ENCODE measurements at places on chromosomes 3 and 15.

DNA sequence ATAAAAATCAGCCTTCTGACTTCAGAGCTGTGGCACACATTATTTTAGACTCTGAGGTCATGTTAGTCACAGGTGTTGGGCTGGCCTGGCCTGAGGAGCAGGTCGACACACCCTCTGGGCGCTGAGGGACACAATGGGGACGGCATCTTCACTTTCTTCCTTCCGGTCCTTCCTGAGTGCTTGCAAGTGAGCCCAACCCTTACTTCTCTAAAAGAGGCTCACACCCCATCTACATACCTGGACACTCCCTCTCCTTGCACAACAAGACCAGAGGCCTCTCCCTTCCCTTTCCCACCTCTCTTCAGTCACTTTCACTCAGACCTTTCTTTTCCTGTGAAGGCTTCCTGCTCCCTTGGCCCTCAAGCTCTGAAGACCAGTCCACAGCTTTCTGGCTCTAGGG, 85.4 kb downstream of the XXYLT1 start:
- DNase-seq, result no peak

DNA sequence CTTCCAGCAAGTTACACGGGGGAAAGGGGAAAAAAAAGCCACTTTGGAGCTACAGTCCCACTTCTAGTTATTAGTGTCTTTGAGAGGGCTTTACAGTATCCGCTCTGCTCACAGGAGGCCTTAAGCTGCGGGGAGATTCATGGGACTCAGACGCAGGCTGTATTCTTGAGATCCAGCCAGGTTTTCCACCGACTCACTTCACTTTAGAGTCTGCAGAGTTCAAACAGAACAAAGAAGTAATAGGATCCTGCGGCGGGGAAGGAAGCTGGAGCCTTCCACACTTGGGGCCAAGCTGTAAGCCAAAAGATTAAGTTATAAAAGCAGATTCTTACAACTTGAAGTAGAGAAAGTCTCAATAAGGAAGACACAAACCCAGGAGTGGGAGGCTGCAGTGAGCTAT, 60.2 kb upstream of the FAM174B start:
- DNase-seq, result no peak

DNA sequence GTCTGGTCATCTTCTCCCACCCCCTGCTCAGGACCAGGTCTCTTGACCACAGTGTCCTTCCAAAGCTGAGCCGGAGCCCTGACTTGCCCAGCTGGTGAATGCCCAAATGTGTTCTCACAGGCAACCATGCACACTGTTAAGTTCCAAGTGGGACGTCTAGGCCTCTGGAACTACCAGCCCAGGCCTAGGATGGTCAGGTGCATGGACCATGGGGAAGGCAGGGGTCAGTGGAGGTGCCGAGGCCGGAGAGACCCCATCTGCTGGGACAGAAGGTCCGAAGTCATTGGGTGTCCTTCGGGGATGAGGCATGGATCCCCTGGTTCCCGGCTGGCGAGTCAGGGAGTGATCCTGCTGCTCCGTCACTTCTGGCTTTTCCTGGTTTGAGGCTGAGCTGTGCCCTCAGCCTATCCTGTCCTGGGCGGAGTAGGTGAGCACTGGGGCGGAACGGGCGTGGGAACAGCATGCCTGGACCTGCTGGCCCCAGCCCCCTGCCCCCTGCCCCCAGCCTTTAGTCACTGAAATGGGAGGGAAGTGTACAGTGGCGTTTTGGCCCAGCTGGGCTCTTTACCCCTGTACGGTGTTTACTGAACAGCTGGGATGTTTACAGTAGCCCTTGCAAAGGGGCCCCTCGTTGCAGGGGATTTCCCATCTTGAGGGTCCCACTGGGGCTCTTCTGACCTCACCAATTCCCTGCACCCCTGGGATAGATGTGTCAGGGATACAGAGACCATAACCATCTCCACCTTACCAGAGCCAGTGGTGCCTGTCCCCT, 12.1 kb downstream of the SEMA3F start:
- no peak for DNase-seq

DNA sequence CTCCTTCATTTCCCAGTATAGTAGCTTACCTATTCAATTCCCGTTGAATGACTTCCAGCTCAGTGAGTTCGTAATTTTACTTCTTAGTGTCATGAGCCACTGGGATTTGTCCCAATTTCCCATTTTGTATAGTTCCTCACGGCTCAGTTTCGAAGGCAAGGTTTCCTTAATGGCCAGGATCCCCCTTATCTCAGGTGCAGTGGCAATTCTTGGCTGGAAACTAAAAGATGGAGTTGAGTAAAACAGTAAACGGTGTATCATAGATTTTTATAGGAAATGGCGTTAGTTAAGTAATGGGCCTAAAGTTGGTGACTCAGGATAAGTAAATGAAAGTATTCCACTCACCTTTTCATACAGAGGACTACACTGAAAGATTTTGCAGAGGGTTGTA, 522 bp upstream of the LMLN start:
- no peak for DNase-seq

DNA sequence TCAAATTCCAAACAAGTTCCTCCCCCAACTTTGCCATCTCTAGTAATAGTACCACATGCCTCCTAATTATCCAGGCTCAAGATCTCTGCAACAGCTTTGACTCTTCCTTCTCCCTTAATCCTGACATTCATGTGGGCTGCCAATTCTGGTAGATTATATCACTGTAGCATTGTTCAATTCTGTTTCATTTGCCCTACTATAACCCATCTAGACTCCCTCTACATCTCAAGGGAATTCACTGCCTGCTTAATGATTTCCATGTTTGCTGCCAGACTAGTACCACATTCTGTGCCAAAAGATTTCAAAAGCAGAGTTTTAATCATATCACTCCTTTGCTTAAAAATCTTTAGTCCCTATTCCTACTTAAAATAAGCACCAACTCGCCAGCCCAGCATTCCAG, 34.6 kb upstream of the PPIB start:
- DNase-seq, result no peak

DNA sequence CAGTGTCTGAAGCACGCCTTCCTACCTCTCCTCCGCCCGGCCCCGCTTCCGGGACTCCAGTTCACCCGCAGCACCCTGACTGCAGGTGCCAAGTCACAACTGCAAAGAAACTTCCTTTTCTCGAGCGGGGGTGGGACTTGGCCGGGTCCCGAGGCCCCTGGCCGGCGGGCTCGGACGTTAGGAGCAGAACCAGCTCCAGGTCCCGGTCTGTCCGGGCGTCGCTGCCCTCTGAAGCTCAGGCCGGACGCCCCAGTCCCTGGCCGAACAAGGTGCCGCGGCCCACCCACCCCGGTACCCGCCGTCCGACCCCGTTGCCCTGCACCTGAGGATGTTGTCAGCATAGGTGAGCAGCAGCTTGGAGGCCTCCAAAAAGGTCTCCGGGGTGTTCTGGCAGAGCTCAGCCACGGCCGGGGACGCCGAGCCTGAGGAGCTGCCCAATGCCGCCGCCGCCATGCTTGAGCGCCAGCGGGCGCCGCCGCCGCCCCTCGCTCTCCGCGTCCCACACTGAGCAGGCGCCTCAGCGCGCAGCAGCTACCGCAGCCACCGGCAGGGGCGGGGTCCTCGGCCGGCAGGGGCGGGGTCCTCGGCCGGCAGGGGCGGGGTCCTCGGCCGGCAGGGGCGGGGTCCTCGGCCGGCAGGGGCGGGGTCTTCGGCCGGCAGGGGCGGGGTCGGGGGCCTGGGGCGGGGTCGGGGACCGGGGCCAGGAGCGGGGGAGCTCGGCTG, at the start of gene NGLY1:
Gene NGLY1 (minus strand): TSS at position 506 of the 723 bp plus-strand sequence. CDS start 53 bp downstream, at position 453.
- peak; percentile 85 for DNase-seq

GRCh38 chr15:35679186-35679585, 133.2 kb upstream of the DPH6 start:
- DNase-seq, result no peak

- DNase-seq, result no peak
These were observed 68.3 kb upstream of the IMPG2 start for GRCh38 chr3:101388706-101389105.

- no peak for DNase-seq
These were observed 165.7 kb upstream of the TSC22D2 start for GRCh38 chr3:150242220-150242936.

DNA sequence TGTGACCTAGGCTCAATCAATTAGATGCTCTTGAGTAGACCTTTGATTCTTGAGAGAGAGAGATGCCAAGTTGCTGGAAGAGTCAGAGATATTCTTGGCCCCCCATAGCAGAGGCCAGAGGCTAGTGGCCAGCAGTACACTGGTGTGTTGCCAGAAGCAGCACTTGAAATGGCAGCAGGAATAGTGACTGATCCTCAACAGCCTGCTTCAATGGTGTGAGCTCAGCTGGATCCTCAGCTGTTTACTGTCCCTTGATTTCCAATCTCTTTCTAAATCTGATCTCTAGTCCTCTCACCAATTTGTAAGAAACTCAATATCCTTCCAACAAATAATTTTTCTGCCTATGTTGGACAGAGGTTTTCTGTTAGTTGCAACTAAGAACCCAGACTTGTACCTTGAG, 170.3 kb upstream of the CCDC54 start:
- no peak for DNase-seq

- DNase-seq, result no peak
These were observed 68.9 kb downstream of the WWTR1 start for GRCh38 chr3:149588909-149589308.

- DNase-seq, result no peak
These were observed 49.8 kb downstream of the SPATA12 start for GRCh38 chr3:57110214-57110613.

DNA sequence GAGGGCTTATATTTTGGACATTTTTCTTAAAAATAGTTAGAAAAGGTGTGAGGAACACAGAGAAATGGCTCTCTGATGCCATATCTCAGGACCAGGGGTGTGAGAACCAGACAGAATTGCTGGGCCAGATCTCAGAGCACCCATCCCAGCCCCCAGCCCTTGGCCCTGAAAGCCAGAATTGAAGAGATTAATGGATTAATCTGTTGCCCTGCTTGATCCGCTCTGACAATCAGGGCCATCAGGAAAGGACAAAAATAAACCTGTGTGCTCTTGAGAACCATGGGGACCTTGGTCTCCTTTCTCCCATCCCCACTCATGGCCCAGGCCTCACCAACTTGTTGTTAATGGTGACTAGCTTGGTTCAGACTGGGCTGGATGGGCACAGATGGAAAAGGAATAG, 113.5 kb downstream of the CADPS start:
- no peak for DNase-seq

- peak; percentile 98 for DNase-seq
These were observed at the start of gene ULK3 for GRCh38 chr15:74842581-74843444. Gene ULK3 (minus strand): TSS chr15:74843156. CDS start chr15:74843105, 51 bp downstream.

GRCh38 chr15:81105545-81105944, 28.5 kb upstream of the CFAP161 start:
- no peak for DNase-seq

DNA sequence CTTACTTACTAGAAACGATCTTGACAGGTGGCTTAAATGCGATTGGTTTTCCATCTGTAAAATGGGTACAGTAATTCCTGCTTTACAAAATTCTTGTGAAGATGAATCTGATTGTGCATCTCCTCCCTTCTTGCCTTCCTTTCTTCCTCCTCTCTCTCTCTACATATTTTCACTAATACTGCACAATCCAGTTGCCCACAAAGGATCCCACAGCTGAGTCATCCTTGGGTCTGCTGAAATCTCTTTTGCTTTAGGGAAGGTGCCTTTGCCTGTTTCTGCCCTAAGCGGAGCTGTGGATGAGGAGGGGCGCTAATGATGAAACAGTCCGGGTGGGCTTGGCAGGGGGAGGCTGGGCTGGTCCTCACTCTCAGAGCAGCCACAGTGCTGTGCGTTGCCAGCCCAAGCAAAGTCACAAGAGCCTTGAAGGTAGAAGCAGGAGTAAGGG, 46.1 kb downstream of the AMOTL2 start:
- DNase-seq, result no peak

GRCh38 chr3:187783098-187783497, 37.8 kb upstream of the BCL6 start:
- DNase-seq, result no peak

GRCh38 chr3:44832965-44833364, 28.7 kb upstream of the TMEM42 start:
- no peak for DNase-seq

DNA sequence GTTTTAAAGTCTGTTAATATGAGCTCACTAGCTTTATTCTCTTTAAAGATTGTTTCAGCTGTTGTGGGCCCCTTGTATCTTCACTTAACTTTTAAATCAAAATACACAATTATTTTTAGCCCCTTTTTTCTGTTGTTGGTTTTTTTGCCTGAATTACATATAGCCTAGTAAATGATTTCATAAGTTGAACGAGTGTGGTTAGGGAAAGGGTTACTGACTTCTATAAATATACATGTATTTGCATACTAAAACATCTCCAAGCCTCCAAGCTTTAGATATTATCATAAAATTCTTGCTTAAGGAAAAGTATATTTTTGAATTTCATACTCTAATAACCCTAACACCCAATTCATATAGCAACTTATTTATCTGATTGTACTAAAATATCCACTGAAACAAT, 73.2 kb upstream of the ARL6 start:
- no peak for DNase-seq

GRCh38 chr3:3696345-3696744, 102.9 kb upstream of the LRRN1 start:
- no peak for DNase-seq

GRCh38 chr3:126947429-126947828, 35.5 kb upstream of the PLXNA1 start:
- no peak for DNase-seq

- DNase-seq, result no peak
These were observed 57.9 kb downstream of the ABHD5 start for GRCh38 chr3:43748645-43749044.

DNA sequence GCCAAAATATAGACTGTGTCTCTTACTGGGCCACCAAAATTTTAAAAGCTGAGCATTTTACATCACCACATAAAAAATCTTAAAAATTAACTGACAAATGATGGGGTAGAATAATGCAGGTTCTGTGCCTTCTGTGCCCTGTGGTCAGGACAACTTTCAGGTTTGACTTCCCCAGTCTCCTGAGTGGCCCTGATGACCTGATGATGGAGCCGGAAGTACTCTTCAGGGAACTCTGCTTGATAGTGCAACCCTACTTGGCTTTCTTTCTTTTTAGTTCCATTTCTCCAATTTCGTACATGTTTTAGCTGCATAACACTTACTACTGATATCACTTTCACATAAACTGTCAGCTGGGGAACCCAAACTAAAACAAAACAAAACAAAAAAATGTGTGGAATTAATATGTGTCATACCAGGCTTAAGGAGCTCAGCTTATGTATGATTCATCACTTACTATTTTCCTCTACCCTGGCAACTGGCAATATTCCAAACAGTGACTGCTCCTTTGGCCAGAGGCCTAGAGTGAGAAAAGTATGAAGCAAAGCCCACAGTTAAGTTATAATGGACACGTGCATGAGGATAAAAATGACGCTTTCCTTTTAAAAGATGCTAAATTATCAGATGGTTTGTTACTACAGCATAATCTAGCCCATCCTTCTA, 194.3 kb downstream of the BCHE start:
- DNase-seq, result no peak

GRCh38 chr3:181912384-181912783, 200.7 kb downstream of the SOX2 start:
- DNase-seq, result no peak

DNA sequence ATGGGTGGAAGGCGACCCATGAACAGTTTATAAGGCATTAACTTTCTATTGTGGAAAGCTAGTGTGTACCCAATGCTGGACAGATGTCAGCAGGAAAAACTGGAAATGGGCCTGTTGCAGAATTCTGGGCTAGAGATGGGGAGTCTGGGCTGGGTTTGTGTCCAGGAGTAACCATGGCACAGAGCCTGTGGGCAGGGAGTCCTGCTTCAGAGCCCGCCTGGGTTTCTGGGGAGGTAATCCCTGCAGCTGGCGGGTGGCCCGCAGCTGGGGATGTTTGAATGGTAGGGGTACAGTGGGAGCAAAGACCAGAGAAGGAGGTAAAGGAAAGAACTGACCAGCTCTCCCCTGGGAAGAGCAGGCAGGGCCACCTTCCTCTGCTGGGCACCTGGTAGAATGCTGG, 25.7 kb downstream of the ACAA1 start:
- no peak for DNase-seq
